ENCODE measurements at places on chromosomes 3 and 15. TPM values are rescaled to one million over a fixed set of nuclear protein-coding genes. Genes with fewer than 3 reads are reported as not detected.

ILDR1 gene
- total RNA-seq, result 0.07 TPM

NDN gene
- 70.9 TPM for total RNA-seq

GRCh38 chr3:70988111-70988510, 595.4 kb downstream of the FOXP1 start:
- no peaks in the 10 kb centered on the region for H3K27me3 ChIP-seq
- H3K36me3 ChIP-seq, result no peaks in the 10 kb centered on the region
- no peak overlapping the region for H3K27ac ChIP-seq
- no peak for DNase-seq
- H3K4me3 ChIP-seq, result no peak overlapping the region

DNA sequence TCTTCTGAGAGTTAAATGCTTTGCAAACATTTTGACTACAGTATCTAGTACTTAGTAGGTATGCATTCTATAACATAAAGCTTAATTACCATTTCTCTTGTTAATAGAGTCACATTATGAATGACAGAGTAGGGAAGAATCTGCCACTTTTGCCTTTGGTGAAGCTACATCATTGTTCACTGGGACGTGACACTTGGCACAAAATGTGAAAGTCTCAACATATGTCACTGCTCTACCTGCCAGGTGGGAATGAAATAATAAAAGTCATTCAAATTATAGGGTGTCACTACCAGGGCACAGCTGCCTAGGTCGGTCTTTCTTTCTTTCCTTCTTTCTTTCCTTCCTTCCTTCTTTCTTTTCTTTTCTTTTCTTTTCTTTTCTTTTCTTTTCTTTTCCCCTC, 17.6 kb downstream of the GPR87 start:
- no peak for DNase-seq
- H3K36me3 ChIP-seq, result no peaks in the 10 kb centered on the region
- no peaks in the 10 kb centered on the region for H3K27me3 ChIP-seq
- no peak overlapping the region for H3K4me3 ChIP-seq

DNA sequence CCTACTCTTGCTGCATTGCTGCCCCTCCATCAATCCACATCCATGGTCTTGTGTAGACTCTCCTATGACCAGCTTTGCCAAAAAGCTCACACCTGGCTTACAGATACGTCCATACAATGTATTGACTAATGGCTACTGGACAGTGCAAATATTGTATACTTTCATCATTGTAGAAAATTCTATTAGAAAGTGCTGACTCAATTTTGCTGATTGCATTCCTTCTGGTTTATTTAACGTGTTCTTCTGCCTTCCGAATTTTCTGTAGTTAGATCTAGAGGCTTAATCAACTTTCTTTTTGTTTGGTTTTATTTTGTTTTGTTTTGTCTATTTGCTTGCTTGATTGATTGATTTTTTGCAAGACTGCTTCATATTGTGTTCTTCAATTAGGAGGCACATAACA, 29.8 kb upstream of the CNOT10 start:
- H3K4me1 ChIP-seq, result no peaks in the 10 kb centered on the region
- no peaks in the 10 kb centered on the region for H3K27me3 ChIP-seq
- H3K36me3 ChIP-seq, result no peaks in the 10 kb centered on the region

Data from neural progenitor cell (in vitro differentiated cells).